ENCODE measurements at places on chromosomes 12 and 14.
A peak's percentile ranks its signal among the peaks of the same experiment; 100 is the strongest.

GRCh38 chr12:48459259-48459658 is 13.1 kb upstream of the ANP32D start:
- DNase-seq: no peak

GRCh38 chr14:99744199-99744872 is 48.9 kb upstream of the EML1 start:
- DNase-seq: no peak

- DNase-seq: peak; percentile 25
Measured at GRCh38 chr12:102702447-102703114, 214.5 kb downstream of the PAH start.

DNA sequence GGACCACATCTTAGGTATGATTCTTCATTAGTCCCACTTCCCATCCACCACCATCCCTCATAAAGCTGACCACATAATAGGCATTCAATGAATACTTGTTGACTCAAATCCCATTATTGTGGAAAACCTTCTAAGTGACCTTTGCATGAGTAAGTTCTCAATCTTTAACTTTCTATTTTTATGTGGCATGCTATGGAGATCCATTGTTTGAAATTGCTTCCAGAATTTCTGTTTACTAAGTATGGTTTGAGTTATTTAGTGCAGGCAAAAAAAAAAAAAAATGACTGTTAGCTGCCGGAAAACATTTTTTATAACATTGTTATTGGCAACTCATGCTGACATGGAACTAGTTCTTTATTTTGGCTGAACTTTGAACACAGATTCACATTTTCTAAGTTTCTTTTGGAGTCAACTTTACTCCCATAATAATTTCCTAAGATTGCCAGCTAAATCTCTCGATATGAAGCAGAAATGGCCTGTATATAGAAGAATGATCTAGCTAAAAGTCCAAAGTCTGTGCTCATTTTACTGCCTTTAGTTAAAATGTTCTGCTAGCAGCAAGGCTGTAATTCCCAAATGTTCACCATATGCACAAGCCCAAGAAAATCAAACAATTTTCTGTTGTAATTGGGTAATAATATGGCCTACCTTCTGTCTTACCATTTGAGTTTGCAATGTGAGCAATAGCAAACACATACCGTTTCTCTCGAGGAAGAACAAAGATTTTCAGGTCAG is 77.9 kb downstream of the PTGER2 start:
- DNase-seq: peak; percentile 71

DNA sequence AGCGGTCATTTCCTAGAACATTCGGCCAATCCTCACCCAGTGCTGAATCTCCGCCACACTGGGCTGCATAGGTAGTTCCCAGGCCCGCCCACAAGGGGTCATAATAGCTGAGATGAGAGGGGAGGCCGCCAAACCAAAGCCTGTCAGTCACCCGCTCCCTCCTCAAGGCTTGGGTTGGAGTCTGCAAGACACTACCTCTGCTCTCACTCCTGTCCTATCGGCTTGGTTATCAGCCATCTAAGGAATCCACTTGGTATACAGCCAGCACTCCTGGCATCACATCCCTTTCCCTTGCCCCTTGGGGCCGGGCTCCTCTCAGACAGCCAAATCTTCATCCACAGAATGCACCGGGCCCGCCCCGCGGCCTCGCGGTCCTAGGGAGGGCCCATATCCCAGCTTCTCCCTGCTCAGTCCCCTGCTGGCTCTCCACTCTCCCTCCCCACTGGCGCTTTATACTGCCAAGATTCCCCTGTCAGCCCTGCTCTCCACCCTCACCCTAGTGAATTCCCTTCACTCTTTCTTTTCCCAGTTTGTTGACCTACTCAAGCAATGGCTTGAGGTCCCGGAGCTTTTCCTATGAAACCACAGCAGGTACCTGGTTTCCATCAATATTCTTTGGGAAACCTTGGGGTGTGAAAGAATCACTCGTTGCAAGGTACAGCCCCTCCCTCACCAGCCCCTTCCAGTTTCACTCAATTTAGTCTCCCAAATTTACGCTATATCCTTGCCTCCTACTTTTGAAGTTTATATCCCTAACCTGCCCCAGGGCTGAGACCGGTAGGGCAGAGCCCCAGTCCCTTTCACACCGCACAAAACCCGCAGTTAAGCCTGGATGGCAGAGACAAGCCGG is 1.4 kb downstream of the IFFO1 start:
- no peak for DNase-seq

DNA sequence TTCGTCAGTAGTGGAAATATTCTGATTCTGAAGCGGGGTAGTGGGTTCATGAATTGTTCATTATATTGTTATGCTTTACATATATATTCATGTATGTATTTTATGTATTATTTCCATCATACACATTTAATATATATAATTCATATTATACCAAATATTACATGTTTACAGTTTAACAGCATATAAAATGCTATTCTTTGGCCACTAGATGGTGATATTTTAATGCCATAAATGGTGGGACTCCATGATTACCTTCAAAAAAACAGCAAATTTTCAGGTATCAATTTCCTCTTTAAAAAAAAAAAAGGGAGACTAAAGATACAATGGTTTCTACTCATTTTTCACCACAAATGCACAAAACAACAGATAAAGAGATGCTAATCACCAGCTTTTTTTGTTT is 41.0 kb downstream of the BDKRB1 start:
- DNase-seq: no peak

DNA sequence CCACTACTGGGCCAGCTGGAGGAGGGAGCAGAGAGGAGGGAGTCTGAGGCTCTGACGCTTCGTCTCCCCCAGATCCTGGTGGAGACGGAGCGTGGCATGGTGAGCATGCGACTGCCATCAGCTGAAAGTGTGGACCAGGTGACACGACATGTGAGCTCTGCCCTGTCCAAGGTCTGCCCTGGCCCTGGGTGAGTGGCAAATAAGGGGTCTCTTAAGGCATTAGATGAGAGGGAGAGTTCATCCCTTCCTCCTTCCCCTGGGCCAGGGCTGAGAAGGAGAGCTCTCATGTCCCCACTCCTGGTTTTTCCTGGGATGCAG is 2.5 kb downstream of the CARMIL3 start:
- DNase-seq: no peak

- no peak for DNase-seq
Measured at GRCh38 chr12:89988188-89988915, 279.7 kb upstream of the ATP2B1 start.

DNA sequence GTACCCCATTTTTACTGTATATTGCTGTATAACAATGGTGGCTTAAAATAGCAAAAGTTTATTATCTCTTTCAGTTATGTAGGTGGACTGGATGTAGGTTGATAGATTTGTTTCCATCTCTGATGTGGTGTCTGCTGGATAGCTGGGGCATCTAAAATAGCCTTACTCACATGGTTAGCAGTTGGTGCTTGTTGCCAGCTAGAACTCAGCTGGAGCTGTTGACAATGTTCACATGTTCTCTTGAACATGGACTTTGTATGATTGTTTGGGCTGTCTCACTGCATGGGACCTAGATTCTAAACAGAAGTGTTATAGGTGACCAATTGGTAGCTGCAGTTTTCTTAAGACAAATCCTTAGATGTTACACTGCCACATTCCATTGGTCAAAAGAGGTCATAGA is 126.9 kb downstream of the GPHN start:
- DNase-seq: no peak

DNA sequence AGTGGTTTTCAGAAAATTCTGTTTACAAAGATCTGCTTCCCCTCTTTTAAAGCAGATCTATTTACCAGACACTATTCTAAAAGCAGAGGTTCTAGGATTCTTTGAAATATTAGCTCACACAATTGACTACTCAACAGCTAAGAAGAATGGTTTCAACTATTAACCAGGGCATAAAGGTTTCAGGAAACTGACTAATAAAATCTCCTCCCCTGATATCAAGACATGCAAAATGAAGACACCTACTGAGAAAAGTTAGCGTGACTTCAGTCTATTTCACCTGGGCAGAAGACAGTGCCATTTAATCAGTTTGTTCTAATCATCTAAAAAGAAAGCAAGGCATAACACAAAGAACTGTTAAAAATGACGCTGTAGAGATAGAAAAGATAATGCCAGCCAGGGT is 22.2 kb downstream of the DAD1 start:
- DNase-seq: no peak

DNA sequence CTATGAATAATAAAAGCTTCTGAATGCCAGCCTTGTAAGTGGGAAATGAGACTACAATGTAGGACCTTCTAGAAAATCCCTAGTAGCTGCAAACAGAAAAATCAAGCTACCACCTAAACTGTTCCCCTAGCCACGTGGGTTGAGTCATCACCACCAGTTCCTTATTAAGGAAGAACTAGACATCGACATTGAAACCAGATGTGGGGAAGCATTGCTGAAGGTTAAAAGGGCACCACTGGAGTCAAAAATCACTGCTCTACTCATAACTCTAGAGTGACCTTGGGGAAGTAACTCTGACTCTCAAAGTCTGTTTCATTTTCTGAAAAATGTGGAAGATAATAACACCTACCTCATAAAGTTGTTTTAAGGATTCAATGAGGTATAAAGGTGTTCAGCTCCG is 9.4 kb upstream of the CNIH1 start:
- DNase-seq: peak; percentile 50

DNA sequence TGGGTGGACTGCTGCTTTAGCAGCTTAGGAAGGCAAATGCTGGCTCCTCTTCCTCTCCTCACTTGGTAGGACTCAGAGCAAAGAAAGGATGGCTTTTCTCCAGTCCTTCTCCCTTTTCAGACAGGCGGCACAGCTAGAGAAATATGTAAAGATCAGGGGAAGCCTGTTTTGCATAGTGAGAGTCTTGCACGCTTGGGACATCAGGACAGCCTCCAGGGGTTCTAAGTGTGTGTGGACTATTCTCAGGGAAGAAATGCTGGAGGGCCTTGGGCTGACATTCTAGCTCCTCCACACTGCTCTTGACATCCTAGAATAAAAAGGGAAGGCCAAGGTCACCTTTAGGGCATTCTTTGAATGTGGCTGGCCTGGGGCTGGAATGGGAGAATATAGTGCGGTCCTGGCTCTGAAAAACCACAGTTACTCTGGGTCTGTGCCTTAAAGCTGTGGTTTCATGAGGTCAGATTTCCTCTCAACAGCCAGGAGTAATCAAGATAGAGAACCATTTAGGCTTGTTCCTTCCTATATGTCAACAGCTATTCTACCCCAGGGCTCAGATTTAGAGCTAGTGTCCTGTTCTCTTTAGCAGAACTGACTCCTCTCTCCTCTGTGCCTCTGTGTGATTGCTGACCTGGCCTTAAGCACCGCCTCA is 24.3 kb downstream of the CMA1 start:
- no peak for DNase-seq

DNA sequence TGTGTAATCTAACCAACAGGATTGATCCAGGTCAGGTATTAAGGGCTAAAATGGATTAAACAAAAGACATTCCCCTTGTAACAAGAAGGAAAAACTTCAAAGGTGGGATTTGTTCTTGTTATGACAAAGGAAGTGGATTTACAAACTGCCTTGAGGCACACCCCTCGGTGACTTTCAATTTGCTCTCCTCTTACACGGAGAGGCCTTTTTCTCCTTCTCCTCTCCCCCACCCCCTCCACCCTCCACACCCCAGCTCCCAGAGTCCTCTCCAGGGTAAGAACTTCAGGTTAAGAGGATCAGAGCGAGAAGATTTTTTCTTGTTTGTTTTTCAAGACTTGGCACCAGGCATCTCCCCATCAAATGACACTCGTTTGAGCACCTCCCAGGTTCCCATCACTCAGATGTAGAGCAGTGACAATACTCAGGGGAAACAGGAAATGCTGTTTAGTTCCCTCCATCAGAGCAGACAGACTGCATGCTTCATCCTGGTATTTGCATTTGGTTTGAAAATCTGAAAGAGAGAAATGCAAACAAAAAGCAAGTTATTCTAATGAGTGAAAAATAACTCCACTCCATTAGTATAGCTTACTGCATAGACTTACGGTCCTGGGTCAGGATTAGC is 77.6 kb upstream of the TMEM260 start:
- no peak for DNase-seq

GRCh38 chr14:81137316-81137715 is 83.4 kb downstream of the GTF2A1 start:
- peak; percentile 61 for DNase-seq

GRCh38 chr12:6699989-6700645 is 498 bp downstream of the PIANP start:
- no peak for DNase-seq

GRCh38 chr12:45557016-45557415 is 172.5 kb upstream of the ARID2 start:
- no peak for DNase-seq

DNA sequence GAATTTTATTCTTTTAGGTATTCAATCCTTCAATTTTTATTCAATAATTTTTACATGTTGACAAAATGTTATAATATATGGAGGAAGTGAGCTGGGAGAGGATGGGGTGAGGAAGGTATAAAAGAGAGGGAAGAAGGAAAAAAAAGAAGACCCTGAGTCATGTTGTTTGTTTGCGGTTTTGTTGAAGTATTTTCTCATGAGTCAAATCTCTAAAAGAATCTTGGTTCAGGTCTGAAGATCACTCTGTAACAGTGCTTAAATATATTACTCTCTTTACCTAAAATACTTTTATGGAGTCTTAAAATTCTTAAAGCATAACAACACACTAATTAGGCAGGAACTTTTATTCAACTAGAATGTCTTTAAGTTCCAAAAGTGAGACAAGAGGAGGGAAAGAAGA is 489.6 kb upstream of the GARIN6 start:
- no peak for DNase-seq

DNA sequence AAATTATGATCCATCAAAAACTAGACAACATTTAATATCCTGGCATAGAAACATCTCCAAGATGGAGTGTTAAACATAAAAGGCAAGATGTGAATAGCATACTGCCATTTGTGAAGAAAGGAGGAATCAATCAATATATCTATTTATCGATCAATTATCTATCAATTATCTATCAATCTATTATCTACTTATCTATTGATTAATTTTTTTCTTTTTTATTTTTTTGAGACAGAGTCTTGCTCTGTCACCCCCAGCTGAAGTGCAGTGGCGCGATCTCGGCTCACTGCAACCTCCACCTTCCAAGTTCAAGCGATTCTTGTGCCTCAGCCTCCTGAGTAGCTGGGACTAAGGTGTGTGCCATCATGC is 117.0 kb upstream of the RFLNA start:
- no peak for DNase-seq

DNA sequence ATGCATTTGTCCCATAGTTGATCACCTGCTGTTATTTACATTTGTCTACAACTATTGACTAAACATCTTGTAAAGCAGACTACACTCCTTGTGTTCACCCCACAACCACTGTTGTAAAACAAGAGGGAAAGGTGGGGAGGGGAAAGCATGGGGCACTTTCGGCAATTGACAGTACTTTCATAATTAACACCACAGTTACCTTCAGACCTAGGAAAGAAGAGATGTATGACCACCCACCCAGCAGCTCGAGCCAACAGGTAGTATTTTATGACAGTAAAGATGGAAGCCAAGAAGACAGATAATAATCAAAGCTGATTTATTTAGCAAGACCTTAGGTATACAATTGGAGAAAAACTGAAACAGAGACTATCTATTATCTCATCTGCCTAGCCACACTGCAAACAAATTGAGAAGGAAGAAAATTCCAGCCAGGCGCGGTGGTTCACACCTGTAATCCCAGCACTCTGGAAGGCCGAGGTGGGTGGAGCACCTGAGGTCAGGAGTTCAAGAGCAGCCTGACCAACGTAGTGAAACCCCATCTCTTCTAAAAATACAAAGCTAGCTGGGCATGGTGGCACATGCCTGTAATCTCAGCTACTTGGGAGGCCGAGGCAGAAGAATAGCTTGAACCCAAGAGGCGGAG is 11.2 kb downstream of the HECTD4 start:
- DNase-seq: no peak

- no peak for DNase-seq
Measured at GRCh38 chr12:262817-263216, at the start of gene SLC6A13. Gene SLC6A13 (minus strand): TSS chr12:262836. CDS start chr12:260052, 2,784 bp downstream.
